Ovary (tissue), 10 donors: ENCODE measurements at places on chromosomes 12 and 14. TPM values are rescaled to one million over a fixed set of nuclear protein-coding genes. Genes with fewer than 3 reads are reported as not detected.

- no peak for DNase-seq
Observed at GRCh38 chr12:52005903-52006703, 643 bp upstream of the TAMALIN start.

- DNase-seq, result no peak
Observed at GRCh38 chr12:100656141-100656540, 82.7 kb downstream of the GAS2L3 start.

DNA sequence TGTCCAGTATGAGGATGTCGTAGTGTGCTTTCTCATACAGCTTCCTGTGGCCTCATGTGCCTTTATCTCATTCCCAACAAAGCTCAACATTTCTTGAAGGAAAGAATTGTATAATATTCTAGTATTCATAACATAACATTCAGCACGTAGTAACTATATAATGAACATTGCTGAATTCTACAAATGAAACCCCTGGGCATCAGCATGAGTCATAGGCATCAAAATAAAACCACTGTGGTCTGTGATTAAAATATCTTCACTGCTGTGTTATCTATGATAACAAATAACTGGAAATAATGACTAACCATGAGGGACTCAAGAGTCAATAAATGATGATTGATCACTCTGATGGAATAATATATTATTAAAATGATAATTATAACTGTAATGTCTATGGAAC lies 255.2 kb downstream of the EMP1 start:
- DNase-seq, result no peak

CLEC1A gene
- 1.5 TPM for total RNA-seq

PSEN1 gene
- 44.0 TPM for total RNA-seq

NPAS3 gene
- total RNA-seq, result 11.4 TPM

DNA sequence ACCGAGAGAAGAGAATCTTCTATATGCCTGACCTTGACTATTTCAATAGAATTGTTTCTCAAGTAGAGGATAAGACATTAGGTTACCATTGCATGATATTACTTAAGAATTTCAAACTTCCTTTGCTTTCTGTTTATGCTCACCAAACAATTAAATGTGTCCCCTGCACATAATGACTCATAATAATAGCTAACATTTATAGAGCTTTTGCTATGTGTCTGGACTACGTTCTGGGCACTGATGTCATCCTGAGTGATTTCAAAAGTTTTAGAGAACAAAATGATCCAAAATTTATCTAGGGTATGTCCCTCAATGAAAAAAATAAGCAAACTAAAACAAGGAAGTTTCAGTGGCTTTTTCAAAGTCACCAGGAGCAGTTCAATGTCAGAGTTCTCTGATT lies 38.8 kb downstream of the SLC15A5 start:
- no peak for DNase-seq
